ENCODE measurements at places on chromosomes 7 and 10.

DNA sequence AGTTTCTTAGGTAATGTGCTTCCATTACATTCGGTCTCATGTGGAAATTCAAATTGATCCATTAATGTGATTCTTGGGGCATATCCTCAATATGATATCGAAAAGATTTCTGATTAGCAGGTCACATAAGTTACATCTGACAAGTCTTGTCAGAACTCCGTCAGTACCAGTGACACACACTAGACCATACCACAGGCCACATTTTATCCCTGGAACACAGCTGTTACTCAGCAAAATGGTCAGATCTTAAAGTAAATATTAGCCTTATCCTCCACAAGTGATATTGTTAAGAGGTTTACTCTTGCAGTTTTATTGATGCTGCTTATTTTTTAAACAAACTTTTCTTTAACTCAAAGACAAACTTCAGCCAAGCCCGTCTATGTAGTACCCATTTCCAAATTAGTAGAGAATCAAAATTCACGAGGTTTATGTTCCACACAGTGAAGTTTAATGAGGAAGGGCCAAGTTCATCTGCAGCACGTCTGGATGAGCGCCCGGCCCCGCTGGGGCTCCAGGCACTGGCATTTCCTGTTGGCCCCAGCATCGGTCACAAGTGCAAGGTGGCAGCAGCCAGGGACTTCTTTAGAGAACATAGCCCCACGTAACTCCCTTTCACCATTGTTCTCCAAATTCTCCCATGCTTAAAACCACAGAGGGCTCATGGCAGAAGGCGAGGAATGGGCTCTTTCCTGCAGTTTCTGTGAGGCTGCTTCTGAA lies 132.2 kb downstream of the VIPR2 start:
- no peak for DNase-seq

DNA sequence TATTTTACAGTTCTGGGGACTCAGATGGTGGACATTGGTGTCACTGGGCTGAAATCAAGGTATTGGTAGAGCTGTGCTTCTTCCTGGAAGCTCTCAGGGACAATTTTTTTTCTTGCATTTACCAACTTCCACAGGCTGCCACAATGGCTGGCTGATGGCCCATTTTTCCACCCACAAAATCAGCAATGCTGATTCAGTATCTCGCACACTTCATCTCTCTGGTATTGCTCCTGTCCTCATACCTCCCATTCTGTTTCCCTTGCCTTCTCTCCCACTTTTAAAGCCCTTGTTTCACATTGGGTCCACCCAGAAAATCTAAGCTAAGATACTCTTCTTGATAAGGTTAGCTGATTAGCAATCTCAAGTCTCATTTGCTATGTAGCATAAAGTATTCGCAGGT lies 530.9 kb upstream of the POM121L12 start:
- no peak for DNase-seq

DNA sequence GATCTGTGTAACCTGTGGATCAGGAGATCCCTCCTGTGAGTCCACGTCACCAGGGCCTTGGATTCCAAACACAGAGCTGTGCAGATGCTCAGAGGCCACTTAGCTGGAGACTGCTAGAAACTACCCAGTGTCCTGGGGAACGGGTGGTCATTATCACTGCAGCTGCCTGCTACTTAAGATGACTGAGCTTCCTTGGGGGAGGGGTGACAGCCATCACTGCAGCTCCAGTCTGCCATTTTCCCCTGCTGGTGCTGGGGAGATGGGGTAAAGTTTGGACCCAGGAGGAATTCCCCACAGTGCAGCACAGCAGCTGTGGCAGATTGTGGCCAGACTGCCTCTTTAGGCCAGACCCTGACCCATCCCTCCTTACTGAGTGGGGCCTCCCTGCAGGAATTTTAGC lies 78.8 kb upstream of the VOPP1 start:
- no peak for DNase-seq

GRCh38 chr7:155464183-155464582 lies 6.3 kb downstream of the EN2 start:
- DNase-seq = no peak

GRCh38 chr10:63265222-63265617 lies 132.1 kb downstream of the NRBF2 start:
- DNase-seq = peak; percentile 20

GRCh38 chr10:28545967-28546644 lies 13.2 kb downstream of the WAC start:
- DNase-seq = no peak

DNA sequence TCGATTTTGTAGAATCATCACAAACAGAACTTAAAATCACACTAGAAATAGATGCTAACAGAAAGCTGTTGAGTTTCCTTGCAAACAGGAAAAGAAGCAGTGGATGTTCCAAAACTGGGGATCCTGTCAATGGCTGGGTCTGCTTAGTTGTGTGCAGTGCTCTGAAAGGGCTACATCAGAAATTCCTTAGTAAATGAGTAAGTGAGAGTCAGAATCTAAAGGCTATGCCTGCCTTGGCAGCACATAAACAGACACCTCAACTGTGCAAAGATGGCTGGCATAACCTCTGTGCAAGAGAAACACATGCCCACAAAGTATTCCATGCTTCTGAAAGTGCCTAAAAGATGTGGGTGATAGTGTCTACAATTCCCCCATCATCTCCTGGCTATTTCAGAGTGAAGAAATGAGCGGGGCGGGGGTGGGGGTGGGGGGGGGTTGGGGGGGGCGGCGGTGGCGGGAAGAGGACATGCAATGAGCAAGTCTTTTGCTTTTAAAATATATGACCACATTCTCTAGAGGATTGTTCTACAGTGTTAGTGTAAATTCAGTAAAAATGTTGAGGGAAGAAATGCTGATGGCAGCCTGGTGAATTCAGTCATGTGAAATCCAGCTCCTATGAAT lies 138.1 kb upstream of the LAMB4 start:
- no peak for DNase-seq

- DNase-seq = no peak
Measured at GRCh38 chr7:2621061-2621828, 10.5 kb upstream of the TTYH3 start.

DNA sequence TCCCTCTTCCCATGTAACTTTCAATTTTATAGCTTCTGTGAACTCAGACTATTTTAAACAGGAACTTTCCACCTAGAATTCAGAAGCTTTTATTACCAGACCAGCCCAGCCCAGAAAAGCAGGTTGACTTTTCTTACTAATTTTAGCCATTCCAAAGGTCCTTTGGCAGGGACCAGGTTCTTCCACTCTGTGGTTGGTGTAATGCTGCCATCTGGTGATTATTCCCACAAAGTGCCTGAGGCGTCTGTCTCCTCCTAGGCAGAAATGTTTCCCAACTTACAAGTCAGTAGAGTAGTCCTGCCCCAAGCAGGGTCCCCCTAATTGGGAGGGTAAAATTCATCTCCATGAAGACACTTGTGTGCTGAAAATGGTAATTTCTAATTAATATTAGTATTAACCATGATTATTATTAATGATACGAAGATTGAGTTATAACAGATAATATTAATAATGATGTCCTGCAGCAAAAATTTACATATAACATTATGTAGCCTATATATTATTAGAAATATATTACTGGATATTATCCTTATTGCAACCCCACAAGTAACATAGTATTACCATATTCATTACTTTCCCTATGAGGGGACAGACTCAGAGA lies 53.0 kb upstream of the PPP1R17 start:
- DNase-seq = peak; percentile 55

GRCh38 chr10:89921403-89921802 lies 220.0 kb downstream of the KIF20B start:
- DNase-seq = no peak

GRCh38 chr7:149879766-149880637 lies 6.2 kb downstream of the ATP6V0E2 start:
- DNase-seq = peak; percentile 94

GRCh38 chr10:133185916-133186315 lies 25.9 kb downstream of the KNDC1 start:
- no peak for DNase-seq

GRCh38 chr10:90051474-90051873 lies 350.1 kb downstream of the KIF20B start:
- no peak for DNase-seq

All from DMS 273 treated with DMSO at 0.1 percent for 48 hours (cell line).